ENCODE measurements at places on chromosomes 2 and 18.
A peak's percentile ranks its signal among the peaks of the same experiment; 100 is the strongest.

GRCh38 chr18:50014606-50015005, 180.3 kb downstream of the MYO5B start:
- no peak overlapping the region for H3K4me3 ChIP-seq
- peaks cover 4% of the 10 kb centered on the region for H3K4me1 ChIP-seq
- H3K27me3 ChIP-seq: no peaks in the 10 kb centered on the region
- DNase-seq: no peak
- H3K36me3 ChIP-seq: no peaks in the 10 kb centered on the region

DNA sequence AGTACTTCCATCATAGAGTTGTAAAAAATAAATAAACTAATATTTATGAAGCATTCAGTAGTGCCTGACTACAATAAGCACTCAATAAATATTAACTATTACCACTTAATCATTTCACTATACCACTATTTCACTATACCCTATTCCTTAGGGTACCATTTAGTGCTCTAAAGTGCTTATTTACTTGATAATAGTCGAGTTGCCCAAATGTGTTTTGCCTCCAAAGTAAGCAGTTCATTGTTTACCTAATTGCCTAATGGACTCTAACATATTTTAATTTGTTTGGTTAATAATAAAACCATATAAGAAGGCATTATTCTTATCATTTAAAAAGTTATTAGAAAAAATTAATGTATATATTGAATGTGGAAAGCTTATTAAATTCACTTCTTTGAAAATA, 33.0 kb upstream of the MAP2 start:
- no peak for DNase-seq
- no peaks in the 10 kb centered on the region for H3K4me1 ChIP-seq
- H3K27me3 ChIP-seq: no peaks in the 10 kb centered on the region
- H3K36me3 ChIP-seq: no peaks in the 10 kb centered on the region

- no peaks in the 10 kb centered on the region for H3K36me3 ChIP-seq
- peak overlapping the region; percentile 89 for H3K4me3 ChIP-seq
- H3K27me3 ChIP-seq: no peaks in the 10 kb centered on the region
- peaks cover 8% of the 10 kb centered on the region for H3K4me1 ChIP-seq
- peak overlapping the region; percentile 14 for H3K27ac ChIP-seq
- no peak for DNase-seq
These were observed 2.8 kb downstream of the NPAS2 start for GRCh38 chr2:100822587-100823248.

GRCh38 chr2:226125176-226125883, 674.3 kb downstream of the IRS1 start:
- no peak overlapping the region for H3K4me3 ChIP-seq
- H3K27me3 ChIP-seq: no peaks in the 10 kb centered on the region
- no peaks in the 10 kb centered on the region for H3K4me1 ChIP-seq
- no peak overlapping the region for H3K27ac ChIP-seq
- no peaks in the 10 kb centered on the region for H3K36me3 ChIP-seq
- no peak for DNase-seq

DNA sequence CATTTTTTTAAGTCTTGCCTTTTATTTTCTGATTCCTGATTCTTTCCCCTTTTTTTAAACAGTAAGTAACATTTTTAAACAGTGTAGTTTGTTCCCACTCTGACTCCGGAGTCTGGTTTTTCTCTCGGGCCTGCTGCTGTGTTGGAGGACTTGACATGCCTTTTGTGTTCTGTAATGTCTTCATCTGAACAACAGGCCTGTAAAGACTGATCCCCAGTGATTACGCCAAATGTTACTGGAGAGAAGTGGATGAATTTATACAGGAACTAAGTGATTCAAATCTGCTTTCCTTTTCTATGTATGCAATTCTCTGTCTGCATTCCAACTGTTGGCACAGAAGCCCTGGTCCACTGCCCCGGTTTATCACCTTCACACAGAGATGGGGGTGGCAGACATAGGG, 54.3 kb upstream of the RMDN2 start:
- no peaks in the 10 kb centered on the region for H3K36me3 ChIP-seq
- no peaks in the 10 kb centered on the region for H3K27me3 ChIP-seq
- DNase-seq: no peak
- H3K4me1 ChIP-seq: peaks cover 16% of the 10 kb centered on the region
- peak overlapping the region; percentile 54 for H3K27ac ChIP-seq

GRCh38 chr2:173456960-173457359, 102.3 kb downstream of the CDCA7 start:
- H3K4me1 ChIP-seq: no peaks in the 10 kb centered on the region
- H3K4me3 ChIP-seq: no peak overlapping the region
- H3K27ac ChIP-seq: no peak overlapping the region
- no peaks in the 10 kb centered on the region for H3K36me3 ChIP-seq

- H3K4me3 ChIP-seq: peak overlapping the region; percentile 77
- H3K36me3 ChIP-seq: no peaks in the 10 kb centered on the region
- DNase-seq: no peak
- H3K4me1 ChIP-seq: peaks cover 31% of the 10 kb centered on the region
- no peak overlapping the region for H3K27ac ChIP-seq
- no peaks in the 10 kb centered on the region for H3K27me3 ChIP-seq
These were observed 17.2 kb downstream of the GPC1 start for GRCh38 chr2:240452462-240453256.

DNA sequence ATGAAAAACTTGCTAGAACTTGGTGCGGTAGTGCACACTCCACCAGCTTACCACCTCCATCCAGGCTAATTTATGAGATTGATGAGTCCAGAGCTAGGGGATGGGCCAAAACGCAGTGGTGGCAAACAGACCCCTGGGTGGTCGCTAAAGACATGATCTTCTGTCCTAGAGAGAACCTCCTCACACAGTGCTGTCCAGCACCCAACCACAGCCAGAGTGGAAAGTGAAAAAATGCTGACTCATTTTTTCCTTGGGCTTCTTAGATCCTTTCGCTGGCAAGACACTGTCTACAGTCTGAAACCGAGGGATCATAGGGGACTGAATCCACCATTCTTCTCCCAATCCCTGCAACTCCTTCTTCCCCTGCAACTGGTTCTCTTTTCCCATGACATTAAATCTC, 4.1 kb downstream of the ANTXR1 start:
- no peak for DNase-seq
- peak overlapping the region; percentile 97 for H3K4me3 ChIP-seq
- no peaks in the 10 kb centered on the region for H3K27me3 ChIP-seq
- H3K27ac ChIP-seq: peak overlapping the region; percentile 62

DNA sequence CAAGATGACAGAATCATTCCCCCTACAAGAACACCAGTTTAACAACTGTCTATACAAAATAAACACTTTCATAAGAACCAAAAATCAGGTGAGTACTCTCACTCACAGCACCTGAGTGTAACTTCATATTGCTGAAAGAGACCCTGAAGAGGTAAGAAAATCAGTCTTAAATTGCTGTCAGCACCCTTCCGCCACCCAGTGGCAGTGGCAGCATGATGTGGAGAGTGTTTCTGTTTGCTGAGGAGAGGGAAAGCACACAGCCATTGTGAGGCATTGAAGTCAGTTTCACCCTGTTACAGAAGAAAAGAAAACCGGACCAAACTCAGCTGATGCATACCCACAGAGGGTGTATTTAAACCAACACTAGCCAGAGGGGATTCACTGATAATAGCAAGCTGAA, 1240.8 kb upstream of the CRIM1 start:
- no peaks in the 10 kb centered on the region for H3K27me3 ChIP-seq
- H3K4me3 ChIP-seq: no peak overlapping the region
- no peaks in the 10 kb centered on the region for H3K4me1 ChIP-seq
- H3K27ac ChIP-seq: no peak overlapping the region
- DNase-seq: no peak
- H3K36me3 ChIP-seq: no peaks in the 10 kb centered on the region
